Naive B cell (primary cell): ENCODE measurements at places on chromosomes 1 and 21.

- H3K36me3 ChIP-seq: no peaks in the 10 kb centered on the region
- no peak overlapping the region for H3K4me3 ChIP-seq
- H3K27ac ChIP-seq: no peak overlapping the region
- no peaks in the 10 kb centered on the region for H3K4me1 ChIP-seq
- no peak for DNase-seq
- no peaks in the 10 kb centered on the region for H3K27me3 ChIP-seq
These were observed 50.7 kb downstream of the KAZN start for GRCh38 chr1:14648896-14649855.

- no peaks in the 10 kb centered on the region for H3K27me3 ChIP-seq
- H3K27ac ChIP-seq: no peak overlapping the region
- peaks cover 20% of the 10 kb centered on the region for H3K4me1 ChIP-seq
- H3K4me3 ChIP-seq: no peak overlapping the region
- H3K36me3 ChIP-seq: no peaks in the 10 kb centered on the region
These were observed 20.5 kb upstream of the NPHP4 start for GRCh38 chr1:6012529-6013318.

DNA sequence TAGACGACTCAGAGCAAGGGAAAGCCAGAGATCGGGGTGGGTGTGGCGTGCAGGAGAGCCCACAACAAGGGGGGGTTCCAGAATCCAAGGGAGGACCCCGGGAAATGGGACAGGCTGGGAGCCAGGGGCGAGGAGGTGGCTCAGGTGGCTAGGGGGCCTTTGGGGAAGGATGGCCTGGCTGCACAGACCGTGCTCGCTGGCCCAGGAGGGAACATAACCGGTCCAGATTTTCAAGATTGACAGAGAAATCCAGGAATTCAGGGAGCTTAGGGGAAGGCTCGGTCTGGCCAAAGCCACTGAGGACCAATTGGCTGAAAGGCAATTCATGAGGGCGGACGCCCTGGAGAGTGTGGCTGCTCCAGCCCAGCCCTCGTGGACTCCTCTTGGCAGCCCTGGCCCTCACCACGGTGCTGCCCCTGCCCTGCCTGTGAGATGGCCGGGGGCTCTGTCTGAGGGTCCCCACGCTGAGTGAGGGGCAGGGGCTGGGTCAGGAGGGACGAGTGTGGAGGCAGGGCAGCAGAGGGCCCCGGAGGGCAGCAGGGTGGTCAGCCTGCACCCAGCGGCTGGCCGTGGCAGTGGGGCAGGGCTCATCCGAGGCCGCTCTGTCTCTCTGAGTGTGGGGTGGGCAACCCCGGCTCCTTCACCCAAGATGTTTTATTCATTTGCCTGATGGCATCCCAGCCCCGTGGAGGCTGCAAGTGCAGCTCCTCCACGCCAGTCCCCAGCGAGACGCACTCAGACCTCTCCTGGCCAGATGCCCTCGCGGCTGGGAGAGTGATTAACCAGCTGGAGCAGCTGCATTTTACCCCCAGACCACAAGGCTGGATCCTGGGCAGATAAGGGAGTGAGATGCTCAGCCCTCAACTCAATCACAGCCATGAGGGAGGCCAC, 5.6 kb upstream of the LRRC3 start:
- no peaks in the 10 kb centered on the region for H3K36me3 ChIP-seq
- no peak for DNase-seq
- no peaks in the 10 kb centered on the region for H3K4me1 ChIP-seq
- H3K27ac ChIP-seq: no peak overlapping the region
- no peak overlapping the region for H3K4me3 ChIP-seq

GRCh38 chr1:53822931-53823330, 15.2 kb downstream of the NDC1 start:
- H3K27me3 ChIP-seq: no peaks in the 10 kb centered on the region
- H3K4me3 ChIP-seq: no peak overlapping the region
- DNase-seq: no peak
- H3K4me1 ChIP-seq: no peaks in the 10 kb centered on the region
- H3K27ac ChIP-seq: no peak overlapping the region

GRCh38 chr1:204313675-204314074, 46.1 kb downstream of the PLEKHA6 start:
- peaks cover 18% of the 10 kb centered on the region for H3K4me1 ChIP-seq
- no peak overlapping the region for H3K27ac ChIP-seq
- DNase-seq: no peak
- H3K27me3 ChIP-seq: peaks cover 18% of the 10 kb centered on the region
- H3K36me3 ChIP-seq: no peaks in the 10 kb centered on the region
- no peak overlapping the region for H3K4me3 ChIP-seq

DNA sequence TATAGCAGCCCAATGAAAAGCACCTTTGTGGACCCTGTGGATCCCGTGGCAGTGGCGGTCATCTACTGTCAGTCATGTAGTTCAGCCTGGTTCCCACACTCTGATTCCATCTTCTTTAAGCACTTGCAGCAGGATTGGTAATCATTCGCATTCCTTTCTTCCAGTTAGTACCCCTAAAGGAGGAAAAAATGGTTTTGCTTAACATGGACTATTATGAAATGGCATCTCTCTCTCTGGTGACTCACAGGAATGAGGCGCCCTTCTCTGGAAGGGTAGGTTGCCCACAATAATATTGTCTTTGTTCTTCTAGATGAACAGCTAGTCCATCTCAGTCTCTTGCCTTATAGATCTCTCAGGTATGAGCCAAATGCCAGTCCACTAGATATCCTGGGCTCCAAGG, 127.9 kb upstream of the MROH9 start:
- no peak overlapping the region for H3K27ac ChIP-seq
- no peaks in the 10 kb centered on the region for H3K4me1 ChIP-seq
- no peaks in the 10 kb centered on the region for H3K27me3 ChIP-seq
- DNase-seq: no peak

DNA sequence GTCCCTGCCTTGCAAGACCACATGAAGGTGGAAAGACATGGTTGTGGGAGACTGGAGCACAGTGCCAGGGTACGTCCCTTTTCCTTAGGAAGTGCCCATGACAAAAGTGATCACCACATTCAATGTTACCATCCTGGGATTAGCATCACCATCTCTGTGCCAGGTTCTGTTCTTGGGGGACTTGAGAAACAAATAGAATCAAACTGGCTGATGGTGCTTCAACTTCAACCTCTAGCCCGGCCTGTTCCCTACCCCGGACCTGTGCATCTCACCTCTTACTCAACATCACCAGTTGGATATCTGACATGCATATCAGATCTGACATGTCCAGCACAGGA, 153.3 kb downstream of the GRIK3 start:
- H3K4me1 ChIP-seq: no peaks in the 10 kb centered on the region
- H3K36me3 ChIP-seq: no peaks in the 10 kb centered on the region
- no peak overlapping the region for H3K4me3 ChIP-seq
- no peak overlapping the region for H3K27ac ChIP-seq
